ENCODE measurements at places on chromosomes 2 and 18.

DNA sequence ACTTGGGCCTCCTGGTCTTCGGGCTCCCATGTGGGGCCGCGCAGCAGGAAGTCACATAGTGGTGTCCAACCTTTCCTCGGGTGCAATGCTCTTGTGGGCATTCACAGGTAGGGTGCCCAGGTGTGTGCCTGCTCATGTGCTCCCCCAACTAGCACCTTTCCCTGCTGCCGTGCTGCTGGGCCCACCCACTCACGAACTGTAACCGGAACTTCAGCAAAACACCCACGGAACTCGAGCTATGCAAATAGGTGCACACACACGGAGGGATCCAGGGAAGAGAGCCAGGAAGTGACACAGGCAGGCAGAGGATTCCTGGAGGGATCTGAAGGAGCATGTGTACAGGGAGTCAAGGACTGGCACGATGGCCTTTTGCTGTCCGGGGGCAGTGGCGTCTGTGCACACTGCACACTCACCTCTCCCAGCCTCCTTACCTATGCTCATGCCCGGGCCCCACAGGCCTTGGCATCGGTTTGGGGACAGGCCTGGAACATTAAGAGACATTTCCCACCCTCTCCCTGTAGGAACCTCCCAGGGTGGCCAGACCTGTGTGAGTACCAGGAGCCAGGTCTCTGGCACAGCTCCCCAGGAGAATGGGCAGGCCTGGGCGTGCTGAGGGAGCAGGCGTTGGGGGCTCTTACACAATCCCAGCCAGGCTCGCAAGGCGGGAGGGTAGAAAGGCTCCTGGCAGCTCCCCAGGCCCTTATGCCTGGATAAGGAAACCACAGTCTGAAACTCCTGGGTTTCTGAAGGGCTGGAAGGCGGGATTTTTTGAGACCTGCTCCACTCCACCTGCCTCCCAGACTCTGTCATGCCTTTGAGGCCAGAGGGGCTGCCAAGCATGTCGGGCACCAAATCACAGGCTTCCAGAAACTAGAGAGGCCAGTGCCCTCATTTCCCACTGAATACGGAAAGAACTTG, 6.6 kb upstream of the PTMA start:
- no peak for DNase-seq

- no peak for DNase-seq
These were observed 104.7 kb upstream of the STPG4 start for GRCh38 chr2:47259829-47260228.

DNA sequence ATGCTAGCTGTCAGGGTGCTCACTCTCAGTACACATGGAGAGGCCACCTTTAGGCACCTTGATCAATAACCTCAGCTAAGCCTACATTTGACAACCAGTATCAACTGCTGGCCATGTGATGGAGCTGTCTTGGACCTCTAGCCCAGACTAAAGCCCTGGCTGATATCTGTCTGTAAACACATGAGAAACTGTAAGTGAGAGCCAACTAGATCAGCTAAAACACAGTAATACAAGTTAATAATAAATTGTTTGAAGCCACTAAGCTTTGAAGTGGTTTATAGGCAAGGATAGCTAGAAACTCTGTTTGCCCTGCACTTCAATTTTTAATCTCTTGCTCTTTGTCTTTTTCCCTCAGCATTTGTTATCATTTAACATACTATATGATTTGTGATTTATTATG, 407.1 kb downstream of the SPAG16 start:
- DNase-seq = no peak

DNA sequence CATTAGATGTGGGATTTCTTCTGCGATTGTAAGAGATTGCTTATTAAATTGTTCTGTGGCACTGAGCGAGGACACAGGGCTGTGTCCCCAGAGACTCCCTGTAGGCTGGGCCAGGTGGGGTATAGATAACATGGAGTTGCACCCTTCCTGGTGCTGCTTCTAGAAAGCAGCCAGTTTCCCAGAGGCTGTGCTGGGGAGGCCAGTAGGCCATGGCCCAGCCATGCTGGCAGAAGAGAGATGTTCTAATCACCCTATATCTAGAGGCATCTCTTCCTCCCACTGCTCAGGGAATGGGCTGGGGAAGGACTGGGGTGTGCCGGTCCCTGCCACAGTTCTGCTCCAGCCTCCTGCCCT, 66.9 kb downstream of the HS1BP3 start:
- DNase-seq = no peak

- no peak for DNase-seq
These were observed 58.7 kb upstream of the SP3 start for GRCh38 chr2:174023591-174024523.

DNA sequence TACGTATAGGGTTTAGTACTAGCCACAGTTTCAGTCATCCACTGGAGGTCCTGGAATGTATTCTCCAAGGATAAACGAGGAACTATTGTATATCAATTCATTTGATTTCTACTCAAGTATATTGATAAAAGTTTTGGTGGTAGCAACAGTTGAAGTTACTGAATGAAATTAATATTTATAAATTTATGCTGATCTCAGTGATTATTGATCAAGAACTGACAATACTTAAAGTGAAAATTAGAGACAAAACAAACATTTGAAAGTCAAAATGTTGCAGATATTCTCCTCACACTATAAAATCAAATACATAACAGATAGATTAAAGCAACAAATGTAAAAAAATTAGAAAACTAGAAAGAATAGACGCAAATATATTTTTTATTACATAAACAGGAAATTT, 150.9 kb upstream of the SLC35G4 start:
- DNase-seq = no peak

- DNase-seq = no peak
These were observed 91.0 kb downstream of the MAPRE2 start for GRCh38 chr18:35132021-35132902.

- no peak for DNase-seq
These were observed 4.8 kb downstream of the IL1F10 start for GRCh38 chr2:113072584-113072983.

GRCh38 chr2:218229851-218230250, 12.9 kb downstream of the ARPC2 start:
- no peak for DNase-seq

DNA sequence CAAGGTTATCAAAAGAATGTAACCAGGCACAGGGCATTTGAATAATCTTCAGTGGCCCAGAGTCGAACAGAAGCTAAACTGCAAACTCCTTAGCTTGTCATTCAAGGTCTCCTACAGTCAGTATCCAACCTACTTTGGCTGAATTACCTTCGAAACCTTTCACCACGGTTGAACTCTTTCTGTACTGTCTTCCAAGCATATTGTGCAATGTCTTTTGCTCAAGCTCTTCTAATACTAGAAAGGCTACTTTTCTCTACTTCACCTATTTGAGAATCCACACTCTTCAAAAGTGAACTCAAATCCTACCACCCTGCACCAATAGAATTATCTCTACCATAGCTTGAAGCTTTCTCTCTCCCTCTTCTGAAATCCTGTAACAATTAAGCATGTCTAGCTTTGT, 142.9 kb downstream of the NR4A2 start:
- no peak for DNase-seq

DNA sequence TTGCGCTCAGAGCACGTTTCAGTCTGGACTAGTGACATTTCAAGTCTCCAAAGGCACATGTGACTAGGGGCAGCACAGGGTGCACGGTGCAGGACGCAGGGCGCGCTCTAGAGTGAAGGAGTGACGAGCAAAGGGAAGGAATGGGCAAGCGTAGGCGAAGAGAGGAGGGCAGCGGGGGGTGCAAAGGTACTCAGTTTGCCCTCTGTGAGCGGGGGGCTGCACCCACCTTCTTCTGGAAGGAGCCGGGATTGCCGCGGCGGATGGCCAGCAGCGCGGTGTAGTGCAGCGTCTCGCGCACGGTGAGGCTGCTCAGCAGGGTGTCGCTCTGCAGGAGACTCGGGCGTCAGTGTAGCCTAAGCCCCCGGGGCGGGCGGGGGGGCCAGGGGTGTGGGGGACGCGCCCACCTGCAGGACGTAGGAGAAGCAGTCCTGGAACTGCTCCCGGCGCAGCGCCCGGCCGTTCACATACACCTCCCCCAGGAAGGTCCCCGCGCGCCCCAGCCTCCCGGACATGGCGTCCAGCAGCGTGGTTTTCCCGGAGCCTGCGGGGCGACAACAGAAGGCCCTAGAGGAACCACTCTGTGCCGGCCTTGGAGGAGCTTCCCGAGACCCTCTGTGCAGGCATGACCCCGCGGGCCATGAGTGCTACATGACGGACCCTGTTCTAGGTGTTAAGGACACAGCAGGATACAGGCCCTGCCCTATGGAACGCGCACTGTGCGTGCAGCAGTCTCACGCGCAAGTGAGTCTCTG, 6.9 kb downstream of the ABCG5 start:
- DNase-seq = no peak

- DNase-seq = no peak
These were observed 153.5 kb downstream of the AGPS start for GRCh38 chr2:177545981-177546585.

DNA sequence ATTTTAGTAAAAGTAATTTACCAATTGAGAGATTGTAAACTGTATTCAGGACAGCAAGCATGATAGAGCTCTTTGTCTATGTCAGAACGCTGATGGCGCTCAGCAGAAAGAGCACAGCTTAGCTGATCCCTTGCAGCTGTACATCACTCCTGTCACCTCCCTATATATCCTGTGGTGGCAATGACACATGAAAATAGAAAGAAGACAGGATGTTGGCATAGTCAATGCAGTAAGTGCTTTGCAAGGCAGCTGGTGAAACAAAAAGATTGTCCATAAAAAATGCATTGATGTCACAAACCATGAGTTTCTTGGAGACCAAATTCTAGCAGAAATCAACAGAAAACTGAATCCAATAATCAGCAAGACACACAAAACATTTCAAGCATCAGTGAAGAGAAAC, 221.5 kb downstream of the RIT2 start:
- DNase-seq = no peak

- no peak for DNase-seq
These were observed 47.7 kb downstream of the SPTBN1 start for GRCh38 chr2:54503828-54504227.

DNA sequence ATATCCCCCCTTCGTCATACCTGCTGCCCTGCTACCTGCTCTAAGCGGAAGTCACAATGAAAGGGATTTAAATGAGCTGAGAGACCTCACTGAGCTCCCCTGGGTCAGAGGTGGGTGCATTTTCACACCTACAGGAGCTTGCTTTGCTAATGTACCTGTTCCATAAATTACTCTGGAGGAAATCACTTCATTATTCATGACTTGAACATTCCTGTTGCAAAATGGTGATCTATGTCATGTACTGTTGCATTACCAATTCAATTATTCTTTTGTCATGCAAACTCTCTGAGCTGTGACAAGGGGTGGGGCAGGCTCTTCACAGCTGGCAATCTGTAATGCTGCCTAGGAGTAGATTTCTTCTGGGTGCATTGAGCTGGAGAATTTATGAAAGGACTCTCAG, 761.3 kb downstream of the TSN start:
- no peak for DNase-seq

DNA sequence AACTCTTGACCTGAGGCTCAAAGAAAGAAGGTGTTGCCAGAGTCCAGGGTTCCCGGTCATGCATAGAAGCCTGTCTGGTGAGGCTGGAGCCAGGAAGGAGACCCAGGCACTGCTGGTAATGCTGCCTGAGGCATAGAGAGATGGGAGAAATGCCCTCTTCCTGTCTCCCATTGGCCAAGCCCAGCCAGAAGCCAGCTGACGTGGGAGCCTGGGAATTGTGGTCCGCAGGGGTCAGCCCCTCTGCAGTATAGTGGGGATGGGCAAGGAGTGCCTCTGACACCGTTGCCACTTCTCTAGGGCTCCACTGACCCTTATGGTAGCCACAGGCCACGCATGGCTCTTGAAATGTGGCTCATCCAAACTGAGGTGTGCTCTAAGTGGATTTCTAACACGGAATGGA, 95.7 kb downstream of the CTIF start:
- no peak for DNase-seq

DNA sequence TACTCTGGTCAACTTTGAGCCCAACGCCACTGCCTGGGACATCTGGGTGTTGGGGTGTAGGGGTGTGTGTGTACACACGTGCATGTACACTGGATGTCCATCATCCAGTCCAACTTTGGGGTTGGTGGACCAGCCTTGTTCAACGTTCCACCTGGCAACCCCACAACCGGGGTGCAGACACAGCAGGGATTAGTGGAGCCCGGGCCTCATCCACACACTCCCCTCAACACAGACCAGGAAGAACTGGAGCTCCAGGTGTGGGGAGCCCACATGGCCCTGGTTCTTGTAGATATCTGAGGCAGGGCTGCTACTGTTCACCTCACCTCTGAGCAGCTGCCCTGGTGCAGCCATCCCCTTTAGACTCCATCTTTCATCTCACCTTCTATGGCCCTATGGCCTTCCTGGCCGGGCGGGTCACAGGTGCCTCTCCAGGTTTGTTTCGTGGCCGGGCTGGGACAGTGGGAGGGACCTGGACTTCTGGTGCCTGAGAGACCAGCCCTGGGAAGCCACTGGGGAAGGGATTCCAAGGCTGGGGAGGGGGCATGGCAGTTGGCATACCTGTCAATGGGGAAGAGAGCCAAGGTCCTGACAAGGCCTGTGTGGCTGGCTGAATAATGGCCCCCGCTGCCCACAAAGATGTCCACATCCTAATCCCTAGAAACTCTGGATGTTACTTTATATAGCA, 7.5 kb downstream of the NEU2 start:
- DNase-seq = no peak

DNA sequence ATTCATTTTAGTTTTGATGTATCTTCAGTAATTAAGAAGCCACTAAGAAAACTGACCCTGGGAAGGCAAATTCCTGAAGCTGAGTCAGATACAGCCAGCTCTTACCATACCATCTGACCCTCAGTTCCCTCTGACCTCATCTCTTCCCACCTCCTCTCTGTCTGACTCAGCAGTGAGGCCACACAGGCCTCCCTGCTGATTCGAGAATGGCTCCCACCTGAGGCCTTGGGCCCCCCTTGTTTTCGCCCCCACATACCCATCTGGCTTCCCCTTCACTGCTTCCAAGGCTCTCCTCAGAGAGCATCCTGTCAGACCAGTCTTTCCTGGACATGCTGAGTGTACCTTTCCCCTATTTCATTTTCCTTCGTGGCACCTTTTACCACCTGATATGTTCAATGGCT, 71.0 kb upstream of the CYP1B1 start:
- DNase-seq = no peak

DNA sequence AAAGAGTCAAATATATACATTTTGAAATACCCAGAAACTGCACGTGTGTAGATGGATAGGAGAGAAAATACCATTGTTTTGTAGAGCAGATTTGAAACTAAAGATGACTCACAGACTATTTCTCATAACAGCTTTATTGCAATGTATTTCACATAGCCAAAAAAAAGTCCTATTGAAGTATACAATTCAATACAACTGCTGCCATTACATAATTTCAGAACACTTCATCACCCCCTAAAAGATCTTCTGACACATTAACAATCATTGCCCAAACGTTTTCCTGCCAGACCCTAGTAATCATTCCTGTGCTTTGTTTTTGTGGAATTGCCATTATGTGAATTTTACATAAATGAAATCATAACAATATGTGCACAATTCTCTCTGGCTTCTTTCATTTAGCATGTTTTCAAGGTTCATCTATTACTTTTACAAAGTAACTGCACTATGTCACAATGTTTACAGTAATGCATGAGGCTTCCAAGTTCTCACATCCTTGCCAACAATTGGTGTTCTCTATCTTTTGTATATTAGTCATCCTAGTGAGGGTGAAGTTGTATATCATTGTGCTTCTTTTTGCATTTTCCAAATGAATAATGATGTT, 378.6 kb upstream of the CWC22 start:
- DNase-seq = no peak

GRCh38 chr18:32980896-32981295, 208.1 kb upstream of the KLHL14 start:
- no peak for DNase-seq

- DNase-seq = no peak
These were observed 7.8 kb upstream of the RAB31 start for GRCh38 chr18:9700261-9700796.
